ENCODE measurements at places on chromosomes 5 and 9.

DNA sequence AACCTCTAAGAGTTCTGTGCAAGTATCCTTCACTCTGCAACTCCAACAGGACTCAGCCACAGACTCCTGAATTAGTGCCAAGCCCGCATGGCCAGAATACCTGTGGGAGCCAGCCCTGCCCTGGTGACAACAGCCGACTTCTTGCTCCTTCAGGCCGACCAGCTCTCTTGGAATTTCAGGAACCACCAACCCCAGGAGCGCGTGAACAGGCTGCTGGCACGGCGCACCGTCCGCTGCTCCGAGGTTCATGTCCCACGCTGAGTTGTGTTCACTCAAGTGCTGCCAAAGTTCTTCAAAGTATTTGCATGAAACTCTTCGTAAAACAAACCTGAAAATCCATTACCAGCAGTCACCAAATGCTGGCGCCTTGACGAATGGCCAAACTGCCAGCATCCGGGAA lies 232.8 kb downstream of the NR2F1-AS1 start:
- no peak for DNase-seq

DNA sequence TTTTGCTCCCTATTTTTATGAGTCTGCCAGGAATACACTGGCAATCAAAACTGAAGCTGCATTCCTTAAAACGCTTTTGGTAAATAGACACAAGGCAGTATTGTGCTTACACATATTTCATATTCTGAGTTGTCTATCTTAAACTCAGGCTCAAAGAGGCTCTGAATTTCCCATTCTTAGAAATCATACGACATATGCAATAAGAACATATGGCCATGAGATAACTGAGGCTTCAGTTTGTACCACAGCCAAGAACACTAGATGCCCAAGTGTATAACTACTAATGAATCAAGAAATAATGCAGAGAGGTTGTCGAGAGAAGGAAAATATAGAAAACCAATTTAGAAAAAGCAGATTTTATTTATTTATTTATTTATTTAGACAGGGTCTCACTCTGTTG lies 357.4 kb downstream of the NDUFS4 start:
- DNase-seq: no peak

DNA sequence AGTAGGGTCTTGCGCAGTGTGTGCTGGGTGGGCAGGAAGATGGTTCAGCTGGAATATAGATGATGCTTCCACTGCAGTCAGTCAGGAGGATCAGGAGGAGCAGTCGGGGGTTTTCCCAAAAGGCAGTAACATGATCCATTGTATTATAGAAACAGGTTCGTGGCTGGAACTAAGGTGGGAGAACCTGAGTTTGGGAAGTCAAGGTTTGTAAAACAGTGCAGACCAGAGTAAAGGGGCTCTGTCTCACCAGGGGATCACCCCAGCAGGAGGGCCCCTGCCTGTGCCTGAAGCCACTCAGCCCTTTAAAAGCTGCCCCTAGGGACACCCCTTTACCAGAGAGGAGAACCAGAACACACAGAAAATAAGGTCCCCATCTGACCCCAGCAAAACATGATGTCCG lies 213.4 kb downstream of the AUH start:
- no peak for DNase-seq

- no peak for DNase-seq
These were observed 105.1 kb downstream of the ADCY2 start for GRCh38 chr5:7501061-7501460.

- DNase-seq: no peak
These were observed 15.5 kb downstream of the C5orf15 start for GRCh38 chr5:133952729-133953567.

GRCh38 chr9:5278486-5278885 lies 26.0 kb downstream of the RLN2 start:
- no peak for DNase-seq

GRCh38 chr9:129591916-129592315 lies 29.0 kb downstream of the C9orf50 start:
- no peak for DNase-seq

All from T follicular helper cell (primary cell).